Activated CD4-positive, alpha-beta T cell treated with anti-CD3 and anti-CD28 coated beads, Interleukin-2, amount 10 ng/mL, durations not matched to agents 7 days and 5 days (primary cell): ENCODE measurements at places on chromosomes 1 and 21.

- no peak for DNase-seq
Measured at GRCh38 chr1:159171688-159172501, 480 bp downstream of the CADM3 start.

- DNase-seq: no peak
Measured at GRCh38 chr1:232593717-232594502, 36.0 kb downstream of the SIPA1L2 start.

DNA sequence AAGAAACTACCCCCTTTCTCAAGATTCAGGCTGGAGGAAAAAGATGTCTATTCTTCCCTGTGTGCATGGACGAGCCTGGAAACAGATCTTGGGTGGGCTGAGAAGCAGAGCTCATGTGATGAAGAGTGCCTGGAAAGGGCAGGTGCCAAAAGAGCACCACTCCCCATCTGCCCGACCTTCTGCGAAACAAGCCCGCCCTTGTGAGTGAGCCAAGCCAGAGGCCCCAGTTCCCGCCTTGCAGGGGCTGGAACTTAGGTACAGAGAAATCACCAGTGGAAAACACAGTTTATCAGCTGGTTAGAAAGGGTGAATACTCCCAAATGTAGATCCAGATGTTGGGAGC, 26.7 kb upstream of the A3GALT2 start:
- no peak for DNase-seq

GRCh38 chr1:1208713-1209433, 2.5 kb upstream of the TNFRSF18 start:
- DNase-seq: no peak

GRCh38 chr1:205187420-205187819, 24.1 kb downstream of the DSTYK start:
- DNase-seq: no peak

GRCh38 chr1:168443899-168444298, 99.9 kb downstream of the XCL2 start:
- DNase-seq: peak; percentile 69

- DNase-seq: peak; percentile 17
Measured at GRCh38 chr1:34684266-34684665, 70.6 kb upstream of the GJB5 start.

- no peak for DNase-seq
Measured at GRCh38 chr1:107939256-107939655, 25.7 kb downstream of the VAV3 start.

DNA sequence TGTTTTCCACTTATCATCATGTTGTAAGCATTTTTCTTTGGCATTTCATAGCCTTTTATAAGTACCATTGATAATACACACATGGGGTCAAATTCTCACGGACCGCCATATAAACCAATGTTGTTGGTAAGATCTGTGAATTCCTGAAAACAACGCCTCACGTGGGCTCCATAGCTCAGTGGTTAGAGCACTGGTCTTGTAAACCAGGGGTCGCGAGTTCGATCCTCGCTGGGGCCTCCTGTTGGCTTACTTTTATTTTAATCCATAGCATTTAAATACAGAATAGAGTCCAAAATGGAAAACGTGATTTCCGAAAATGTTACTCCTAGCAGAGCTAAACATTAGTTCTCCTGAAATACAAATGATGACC, 83.1 kb downstream of the HHIPL2 start:
- DNase-seq: peak; percentile 60

DNA sequence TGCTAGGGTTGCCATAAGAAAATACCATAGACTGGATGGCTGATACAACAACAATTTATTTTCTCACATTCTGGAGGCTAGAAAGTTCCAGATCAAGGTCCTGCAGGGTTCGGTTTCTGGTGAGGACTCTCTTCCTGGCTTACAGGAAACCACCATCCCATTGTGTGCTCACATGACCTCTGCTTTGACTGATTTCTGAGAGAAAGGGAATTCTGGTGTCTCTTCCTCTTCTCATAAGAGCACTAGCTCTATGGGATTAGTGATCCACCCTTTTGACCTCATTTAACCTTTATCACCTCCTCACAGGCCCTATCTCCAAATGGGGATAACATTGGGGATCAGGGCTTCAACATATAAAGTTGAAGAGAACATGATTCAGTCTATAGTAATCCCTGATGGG, 47.5 kb downstream of the MRPL39 start:
- DNase-seq: no peak

GRCh38 chr1:163863731-163864130, 542.0 kb downstream of the NUF2 start:
- DNase-seq: no peak

- DNase-seq: no peak
Measured at GRCh38 chr21:44399151-44399954, 45.9 kb downstream of the TRPM2 start.

DNA sequence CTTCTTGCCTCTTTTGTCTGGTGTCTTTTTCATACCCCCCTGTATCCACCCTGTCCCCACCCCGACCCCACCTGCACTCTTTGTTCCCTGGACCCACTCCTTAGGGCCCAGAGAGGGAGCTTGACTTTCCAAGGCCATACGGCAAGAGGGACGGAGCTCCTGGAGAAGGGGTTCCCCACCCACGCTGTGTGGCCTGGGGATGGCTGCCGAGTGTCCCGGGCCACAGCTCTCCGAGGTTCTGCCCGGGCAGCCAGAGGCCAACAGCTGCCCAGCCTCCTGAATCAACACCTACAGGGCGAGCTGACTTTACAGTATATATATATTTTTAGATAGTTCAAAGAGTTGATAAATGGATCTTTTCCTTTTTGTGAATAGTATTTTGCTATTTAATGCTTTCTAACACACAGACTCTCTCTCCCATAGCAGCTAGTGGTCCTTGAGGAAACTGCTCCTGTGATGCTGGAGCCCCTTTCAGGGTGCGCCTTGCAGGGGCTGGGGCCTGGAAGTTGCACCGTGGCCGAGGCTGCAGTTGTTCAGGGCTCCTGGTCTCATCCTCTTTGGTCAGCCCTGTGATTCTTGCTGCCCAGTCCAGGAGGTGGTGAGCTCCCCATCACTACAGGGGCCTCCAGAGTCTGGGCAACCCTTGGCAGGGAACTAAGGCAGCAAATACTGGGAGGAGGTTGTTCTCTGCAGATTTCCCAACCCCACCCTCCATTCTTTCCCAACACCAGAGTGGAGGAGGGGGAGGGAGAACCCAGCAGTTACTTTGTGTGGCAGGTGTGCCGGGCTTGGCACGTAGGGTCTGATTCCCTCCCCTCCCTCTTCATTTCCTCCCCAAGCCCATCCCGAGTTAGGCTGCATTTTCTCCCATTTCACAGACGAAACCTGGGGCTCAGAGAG, 321.6 kb downstream of the PTPRU start:
- DNase-seq: no peak

DNA sequence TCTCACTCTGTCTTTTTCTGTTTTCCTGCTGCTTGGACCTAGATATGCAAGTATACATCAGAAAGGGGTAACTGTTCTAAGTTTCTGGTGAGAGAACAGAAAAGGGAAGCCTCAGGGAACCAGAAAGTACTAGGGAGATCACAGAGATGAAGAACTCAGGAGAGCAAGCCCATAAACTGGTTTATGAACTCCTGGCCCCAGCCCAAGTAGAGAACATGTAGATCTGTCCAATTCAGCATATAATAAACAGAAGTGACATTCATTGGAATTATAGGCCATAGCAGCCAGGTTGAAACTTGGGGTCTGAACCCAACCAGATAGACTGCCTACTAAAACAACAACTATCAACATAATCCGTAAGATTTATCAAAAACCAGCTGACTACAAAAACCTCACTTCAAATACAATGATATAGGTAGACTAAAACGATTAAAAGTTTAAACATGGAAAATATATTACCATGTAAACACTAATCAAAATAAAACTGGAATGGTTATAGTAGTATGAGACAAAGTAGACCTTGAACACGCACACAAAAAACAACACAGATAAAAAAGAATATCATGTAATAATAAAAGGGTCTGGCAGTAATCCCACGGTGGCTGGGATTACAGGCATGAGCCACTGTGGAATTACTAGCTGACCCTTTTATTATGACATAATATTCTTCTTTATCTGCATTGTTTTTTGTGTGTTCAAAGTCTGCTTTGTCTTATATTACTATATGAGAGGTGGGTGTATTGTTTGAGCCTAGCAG, 65.0 kb downstream of the ZSWIM5 start:
- no peak for DNase-seq

DNA sequence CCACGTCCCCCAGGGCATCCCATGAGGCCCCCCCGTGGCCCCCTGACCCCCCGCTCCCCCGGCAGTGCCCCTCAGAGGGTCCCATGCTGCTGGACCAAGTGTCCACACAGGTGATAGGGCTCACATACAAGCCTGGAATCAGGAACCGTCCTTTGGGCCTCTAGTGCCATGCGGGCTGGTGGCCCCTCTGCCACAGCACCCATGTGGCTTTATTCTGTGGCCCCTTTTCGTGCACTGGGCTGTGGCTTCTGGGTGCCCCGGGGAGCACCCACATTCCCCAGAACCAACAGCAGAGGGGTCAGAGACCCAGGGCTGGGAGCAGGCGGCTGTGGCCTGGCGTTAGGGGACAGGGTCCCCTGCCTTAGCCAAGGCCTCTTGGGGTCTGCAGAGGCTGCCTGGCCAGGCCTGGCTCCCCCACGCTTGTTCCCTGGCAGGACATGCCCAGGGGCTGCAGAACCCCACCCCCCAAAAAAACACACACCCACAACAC, 31.7 kb downstream of the SLC19A1 start:
- DNase-seq: no peak

- no peak for DNase-seq
Measured at GRCh38 chr1:171081763-171082201, 8.9 kb upstream of the FMO3 start.
